ENCODE measurements at places on chromosomes 11 and 22.

DNA sequence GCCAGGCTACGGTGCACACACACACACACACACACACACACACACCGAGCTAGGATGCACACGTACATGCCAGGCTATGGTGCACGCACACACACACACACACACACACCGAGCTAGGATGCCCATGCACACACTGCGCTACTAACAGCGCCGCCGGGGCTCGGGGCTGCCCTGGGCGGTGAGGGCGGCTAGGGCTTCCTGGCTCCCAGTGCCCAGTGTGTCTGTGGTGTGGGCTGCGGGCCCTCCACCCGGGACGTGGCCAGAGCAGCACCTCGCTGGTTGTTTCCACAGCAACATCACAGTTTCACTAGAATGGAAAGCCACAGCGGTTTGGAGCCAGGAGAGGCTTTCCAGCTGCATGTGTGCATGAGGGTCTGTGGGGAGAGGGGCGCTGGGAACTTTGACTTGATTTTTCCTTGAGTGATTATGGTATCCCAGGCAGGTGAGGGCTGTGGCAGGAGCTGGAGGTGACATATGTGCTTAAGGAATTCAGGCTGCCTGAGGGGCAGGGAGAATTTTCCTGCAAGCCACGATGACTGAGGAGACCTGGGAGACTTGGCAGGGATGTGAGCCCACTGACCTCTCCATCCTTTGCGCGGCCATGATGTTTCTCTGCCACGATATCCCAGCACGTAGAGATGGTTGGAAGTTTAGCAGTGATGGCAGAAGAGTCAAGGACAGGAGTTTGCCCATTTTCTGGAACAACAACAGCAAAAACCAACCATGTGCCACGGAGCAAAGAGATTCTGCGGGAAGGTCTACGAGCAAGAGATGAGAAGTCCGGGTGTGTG lies 195.9 kb downstream of the SNX19 start:
- no peaks in the 10 kb centered on the region for H3K27me3 ChIP-seq
- DNase-seq = peak; percentile 75
- no peak overlapping the region for H3K27ac ChIP-seq
- H3K36me3 ChIP-seq = no peaks in the 10 kb centered on the region
- H3K4me3 ChIP-seq = no peak overlapping the region

DNA sequence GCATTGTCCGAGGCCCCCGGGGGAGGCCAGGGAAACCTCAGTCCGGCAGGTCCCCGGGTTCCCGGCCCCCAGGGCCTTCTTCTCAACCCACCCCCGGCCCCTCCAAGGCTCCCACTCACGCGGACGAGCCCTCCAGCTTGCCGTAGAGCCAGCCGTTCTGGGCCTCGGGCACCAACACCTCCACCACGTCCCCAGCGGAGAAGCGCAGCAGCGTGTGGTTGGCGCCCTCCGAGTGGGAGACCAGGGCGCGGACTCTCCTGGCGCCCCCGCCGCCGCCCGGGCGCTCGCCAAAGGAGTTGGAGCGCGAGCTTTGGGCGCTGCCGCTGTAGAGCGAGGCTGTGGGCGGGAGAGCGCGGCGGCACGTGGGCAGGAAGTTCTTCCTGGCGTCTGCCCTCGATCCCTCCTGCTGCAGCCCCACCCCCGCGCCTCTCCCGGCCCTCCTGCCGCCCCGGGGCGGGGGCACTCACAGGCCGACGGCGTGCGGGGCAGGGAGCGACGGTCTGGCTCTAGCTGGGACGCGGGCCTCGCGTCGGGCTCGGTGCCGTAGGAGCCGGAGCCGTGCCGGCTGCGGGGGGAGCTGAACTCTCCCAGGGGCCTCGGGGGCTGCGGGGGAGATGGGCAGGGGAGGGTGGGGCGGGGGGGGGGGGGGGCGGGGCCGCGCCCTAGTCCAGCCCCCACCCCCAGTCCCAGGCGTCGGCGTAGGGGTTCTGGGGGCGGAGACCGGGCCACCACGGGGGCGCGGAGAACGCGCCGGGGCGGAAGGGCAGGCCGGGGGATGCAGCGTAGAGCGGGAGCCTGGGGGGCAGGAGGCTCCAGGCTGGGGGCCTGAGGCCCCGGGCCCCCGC lies 4.9 kb upstream of the SLC16A8 start:
- no peak overlapping the region for H3K4me3 ChIP-seq
- H3K27me3 ChIP-seq = peaks cover 11% of the 10 kb centered on the region
- H3K4me1 ChIP-seq = peaks cover 13% of the 10 kb centered on the region
- no peaks in the 10 kb centered on the region for H3K36me3 ChIP-seq

DNA sequence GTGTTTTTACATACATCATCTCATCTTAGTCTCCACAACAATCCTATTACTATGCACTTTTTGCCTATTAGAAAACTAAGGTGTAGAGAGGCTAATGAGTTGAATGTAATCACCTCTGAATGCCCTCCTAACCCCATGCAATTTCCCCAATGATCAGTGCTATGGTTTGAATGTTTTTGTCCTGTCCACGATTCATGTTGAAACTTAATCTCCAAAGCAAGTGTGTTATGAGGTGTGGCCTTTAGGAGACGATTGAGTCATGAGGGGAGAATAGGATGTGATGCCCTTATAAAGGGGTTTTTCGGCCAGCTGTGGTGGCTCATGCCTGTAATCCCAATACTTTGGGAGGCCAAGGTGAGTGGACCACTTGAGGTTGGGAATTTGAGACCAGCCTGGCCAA lies 2.0 kb upstream of the CCDC73 start:
- no peak for DNase-seq
- peaks cover 3% of the 10 kb centered on the region for H3K4me1 ChIP-seq
- H3K27ac ChIP-seq = no peak overlapping the region
- no peaks in the 10 kb centered on the region for H3K27me3 ChIP-seq
- H3K36me3 ChIP-seq = no peaks in the 10 kb centered on the region

DNA sequence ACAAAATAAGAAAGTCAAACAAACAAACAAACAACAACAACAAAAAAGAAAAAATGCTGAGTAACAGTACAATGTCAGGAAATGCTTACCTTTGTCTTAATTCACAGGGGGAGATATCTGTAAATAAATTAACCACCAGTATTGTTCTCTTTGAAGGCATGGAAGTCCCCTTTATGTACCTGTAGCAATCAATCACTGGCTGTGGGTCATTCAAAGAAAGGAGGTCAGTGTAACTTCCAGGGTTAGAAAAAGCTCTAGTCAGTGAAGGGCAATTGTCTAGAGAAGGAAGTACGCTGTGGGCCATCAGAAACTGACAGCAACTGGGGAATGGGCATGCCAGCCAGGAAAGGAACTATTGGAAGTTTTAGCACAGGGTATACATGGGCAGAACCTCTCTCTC lies 121.5 kb upstream of the LUZP2 start:
- H3K36me3 ChIP-seq = no peaks in the 10 kb centered on the region
- H3K4me1 ChIP-seq = no peaks in the 10 kb centered on the region
- no peak overlapping the region for H3K27ac ChIP-seq

GRCh38 chr11:44338698-44339529 lies 29.0 kb upstream of the ALX4 start:
- no peak overlapping the region for H3K4me3 ChIP-seq
- no peaks in the 10 kb centered on the region for H3K4me1 ChIP-seq
- no peaks in the 10 kb centered on the region for H3K27me3 ChIP-seq
- DNase-seq = no peak
- H3K36me3 ChIP-seq = no peaks in the 10 kb centered on the region

GRCh38 chr11:88246696-88247095 lies 71.5 kb upstream of the RAB38 start:
- H3K27ac ChIP-seq = no peak overlapping the region
- no peaks in the 10 kb centered on the region for H3K36me3 ChIP-seq
- no peak overlapping the region for H3K4me3 ChIP-seq
- H3K4me1 ChIP-seq = no peaks in the 10 kb centered on the region
- DNase-seq = no peak

DNA sequence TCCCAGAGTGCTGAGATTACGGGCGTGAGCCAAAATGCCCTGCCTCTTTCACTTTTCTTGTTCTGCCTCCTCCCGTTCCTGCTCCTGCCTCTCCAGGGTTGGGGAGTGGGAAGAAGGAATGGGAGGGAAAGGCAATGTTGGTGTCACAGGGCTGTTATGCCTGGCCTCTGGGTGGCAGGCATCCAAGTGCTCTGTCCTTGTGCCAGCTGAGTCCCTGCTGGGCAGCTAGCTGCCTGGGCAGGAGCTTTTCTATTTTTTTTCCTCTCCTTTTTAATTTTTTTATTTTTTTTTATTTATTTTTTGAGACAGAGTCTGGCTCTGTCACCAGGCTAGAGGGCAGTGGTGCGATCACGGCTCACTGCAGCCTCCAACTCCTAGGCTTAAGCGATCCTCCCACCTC lies 4.1 kb upstream of the SAC3D1 start:
- no peaks in the 10 kb centered on the region for H3K27me3 ChIP-seq
- DNase-seq = no peak
- peaks cover 41% of the 10 kb centered on the region for H3K36me3 ChIP-seq
- no peak overlapping the region for H3K4me3 ChIP-seq
- peaks cover 22% of the 10 kb centered on the region for H3K4me1 ChIP-seq

GRCh38 chr11:115183136-115183535 lies 321.1 kb downstream of the CADM1 start:
- H3K4me1 ChIP-seq = no peaks in the 10 kb centered on the region
- no peak overlapping the region for H3K4me3 ChIP-seq
- no peak overlapping the region for H3K27ac ChIP-seq
- no peak for DNase-seq
- no peaks in the 10 kb centered on the region for H3K27me3 ChIP-seq
- no peaks in the 10 kb centered on the region for H3K36me3 ChIP-seq

DNA sequence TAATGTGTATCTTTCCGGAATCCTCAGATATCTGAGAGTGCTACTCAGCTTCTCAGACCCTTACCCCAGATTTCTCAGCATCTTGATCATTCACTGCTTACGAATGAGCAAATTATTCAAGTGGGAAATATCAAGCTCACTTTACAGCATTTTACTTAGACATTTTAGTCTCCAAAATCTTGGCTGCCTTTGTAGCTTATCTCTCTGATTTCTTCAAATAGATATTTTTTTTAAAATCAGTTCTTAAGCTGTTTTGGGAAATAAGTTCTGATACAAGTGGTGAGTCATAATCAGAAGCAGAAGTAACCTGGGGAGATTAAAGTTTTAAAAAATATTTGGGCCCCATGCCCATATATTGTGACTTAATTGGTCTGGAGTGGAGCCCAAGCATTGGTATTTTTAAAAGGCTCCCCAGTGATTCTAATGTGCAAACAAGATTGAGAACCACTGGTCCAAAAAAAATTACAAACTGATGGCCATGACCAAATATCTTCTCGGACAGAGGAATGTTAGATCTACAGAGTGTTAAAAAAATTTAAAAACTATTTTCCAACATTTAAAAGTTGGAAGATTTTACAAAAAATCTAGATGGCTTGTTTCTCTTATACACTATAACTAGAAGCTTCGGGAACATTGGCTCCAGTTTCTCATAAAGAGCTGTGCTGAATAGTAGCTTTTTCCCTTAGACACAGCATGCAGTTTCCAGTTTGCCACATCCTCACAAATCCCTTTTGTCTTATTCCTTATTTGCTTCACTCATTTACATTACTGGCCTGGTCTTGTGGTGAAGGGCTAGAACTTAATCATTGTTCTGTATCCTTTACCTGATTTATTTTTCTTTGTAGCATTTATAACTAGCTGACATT lies 87.8 kb upstream of the BMAL1 start:
- H3K27ac ChIP-seq = no peak overlapping the region
- no peaks in the 10 kb centered on the region for H3K36me3 ChIP-seq
- DNase-seq = no peak
- no peaks in the 10 kb centered on the region for H3K4me1 ChIP-seq
- H3K4me3 ChIP-seq = no peak overlapping the region

- H3K4me3 ChIP-seq = peak overlapping the region; percentile 83
- peaks cover 12% of the 10 kb centered on the region for H3K4me1 ChIP-seq
- H3K36me3 ChIP-seq = no peaks in the 10 kb centered on the region
Observed at GRCh38 chr11:85626496-85626895, 648 bp downstream of the DLG2 start.

- DNase-seq = no peak
- no peaks in the 10 kb centered on the region for H3K36me3 ChIP-seq
- no peak overlapping the region for H3K27ac ChIP-seq
Observed at GRCh38 chr11:44777209-44778194, 50.7 kb downstream of the TSPAN18 start.

- no peak overlapping the region for H3K27ac ChIP-seq
- H3K36me3 ChIP-seq = peaks cover 25% of the 10 kb centered on the region
- no peaks in the 10 kb centered on the region for H3K4me1 ChIP-seq
- no peaks in the 10 kb centered on the region for H3K27me3 ChIP-seq
- H3K4me3 ChIP-seq = no peak overlapping the region
Observed at GRCh38 chr11:17141156-17141555, 63.7 kb upstream of the RPS13 start.

GRCh38 chr11:66316849-66317251 lies at the start of gene CD248:
Gene CD248 (minus strand): TSS chr11:66317044. CDS start chr11:66317027, 17 bp downstream.
- no peaks in the 10 kb centered on the region for H3K27me3 ChIP-seq
- H3K27ac ChIP-seq = peak within 1 kb of the TSS; percentile 86
- peak within 1 kb of the TSS; percentile 48 for H3K4me3 ChIP-seq
- no peaks in the 10 kb centered on the region for H3K36me3 ChIP-seq

GRCh38 chr11:62130283-62131169 lies 6.7 kb downstream of the INCENP start:
- H3K27ac ChIP-seq = no peak overlapping the region
- no peak overlapping the region for H3K4me3 ChIP-seq
- H3K27me3 ChIP-seq = no peaks in the 10 kb centered on the region
- H3K4me1 ChIP-seq = peaks cover 4% of the 10 kb centered on the region
- no peak for DNase-seq

DNA sequence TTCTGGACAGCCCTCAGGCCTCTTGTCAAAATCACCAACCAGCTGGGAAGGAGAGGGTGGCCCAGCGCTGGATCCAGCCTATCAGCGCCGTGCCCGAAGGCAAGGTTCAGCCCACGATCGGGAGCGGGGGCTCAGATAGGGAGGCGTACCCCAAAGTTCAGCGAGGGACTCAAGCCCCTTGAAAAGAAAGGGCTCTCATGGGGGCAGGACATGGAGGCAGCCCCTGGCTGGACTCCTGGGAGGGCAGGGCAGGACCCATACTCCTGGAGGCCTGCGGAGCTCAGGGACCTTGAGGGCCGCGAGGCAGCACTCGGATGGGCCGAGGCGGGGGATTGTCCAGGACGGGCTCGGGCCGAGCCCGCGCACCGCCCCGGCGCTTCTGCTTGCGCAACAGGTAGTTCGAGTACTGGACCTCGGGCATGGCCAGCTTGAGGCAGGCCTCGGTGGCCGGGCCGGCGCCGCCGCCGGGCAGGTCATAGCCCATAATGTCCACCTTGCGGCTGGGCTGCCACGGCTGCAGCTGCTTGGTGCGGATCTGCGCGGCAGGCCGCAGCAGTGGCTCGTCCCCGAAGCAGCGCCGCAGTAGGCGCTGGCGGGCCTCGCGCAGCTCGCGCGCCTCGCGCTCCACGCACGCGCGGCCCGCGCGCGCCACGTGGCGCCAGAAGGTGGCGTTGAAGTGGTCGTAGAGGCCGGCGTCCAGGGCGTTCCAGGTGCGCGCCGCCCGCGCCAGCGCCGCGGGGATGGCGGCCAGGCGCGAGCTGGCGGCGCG lies 6.5 kb downstream of the GAL3ST3 start:
- no peaks in the 10 kb centered on the region for H3K36me3 ChIP-seq
- peak; percentile 85 for DNase-seq
- no peak overlapping the region for H3K27ac ChIP-seq
- no peaks in the 10 kb centered on the region for H3K27me3 ChIP-seq
- H3K4me1 ChIP-seq = peaks cover 7% of the 10 kb centered on the region

Data from upper lobe of left lung (tissue), 6 donors.